ENCODE measurements at places on chromosomes 1 and 21. TPM values are rescaled to one million over a fixed set of nuclear protein-coding genes. Genes with fewer than 3 reads are reported as not detected.

- DNase-seq: no peak
Measured at GRCh38 chr1:37035796-37036666, 1.7 kb upstream of the GRIK3 start.

GRCh38 chr1:31753707-31754349, 10.3 kb downstream of the ADGRB2 start:
- no peak for DNase-seq

GRCh38 chr1:107529511-107530149, 388.8 kb downstream of the NTNG1 start:
- DNase-seq: no peak

DNA sequence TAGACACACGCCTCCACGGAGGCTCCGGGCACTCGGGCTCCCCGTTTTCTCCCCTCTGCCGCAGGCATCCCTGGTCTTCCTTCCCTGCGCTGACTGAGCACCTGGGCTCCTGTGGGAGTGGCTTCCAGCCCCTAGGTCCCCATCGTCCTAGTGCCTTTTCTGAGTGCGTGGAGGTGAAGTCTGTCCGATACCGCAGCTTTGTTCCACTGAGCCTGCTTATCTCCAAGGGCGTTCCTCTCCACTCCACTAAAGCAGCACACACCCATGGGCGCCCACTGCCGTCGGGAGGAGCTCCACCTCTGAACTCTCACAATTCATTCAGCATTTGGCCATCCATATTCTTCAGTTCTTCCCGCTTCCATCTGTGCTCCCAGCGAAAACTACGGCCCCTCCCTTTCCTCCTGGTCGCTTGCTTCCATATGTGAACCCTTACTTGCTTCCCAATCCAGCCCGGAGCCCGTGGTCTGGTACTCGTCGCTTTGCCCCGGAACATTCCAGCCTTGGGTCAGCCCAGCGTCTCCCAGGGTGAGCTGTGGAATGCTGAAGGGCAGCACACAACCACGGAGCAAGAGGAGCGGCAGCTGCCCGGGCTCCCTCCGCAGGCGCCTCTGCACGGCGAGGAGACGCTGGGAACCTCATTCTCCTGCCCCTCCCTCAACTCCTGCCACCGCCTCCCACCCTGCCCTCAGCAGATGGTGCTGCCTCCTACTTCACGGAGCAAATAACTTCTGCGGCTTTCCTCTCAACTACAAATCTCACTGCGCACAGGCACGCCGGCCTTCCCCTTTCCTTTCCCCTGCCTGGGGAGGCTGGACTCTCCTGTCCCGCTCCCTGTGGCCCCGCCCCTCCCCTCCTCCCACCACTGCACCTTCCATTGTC, 27.5 kb downstream of the ATP8B2 start:
- peak; percentile 51 for DNase-seq

DNA sequence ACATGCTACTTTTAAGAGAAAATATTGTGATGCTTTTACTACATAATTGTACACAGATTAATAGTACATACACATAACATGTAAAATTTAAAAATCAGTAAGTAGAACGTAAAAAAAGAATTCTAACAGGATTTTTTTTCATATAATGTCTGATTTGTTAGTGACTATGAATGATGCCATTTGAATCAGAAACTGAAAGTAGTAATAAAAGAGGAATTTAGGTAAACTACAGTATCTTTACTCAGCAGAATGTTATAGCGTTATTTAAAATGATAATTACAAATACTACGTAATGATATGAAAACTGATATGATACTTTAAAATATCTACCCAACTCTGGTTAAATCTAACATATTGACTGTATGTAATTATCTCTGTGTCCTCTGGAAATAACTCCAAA, 116.1 kb downstream of the DENND1B start:
- no peak for DNase-seq

DNA sequence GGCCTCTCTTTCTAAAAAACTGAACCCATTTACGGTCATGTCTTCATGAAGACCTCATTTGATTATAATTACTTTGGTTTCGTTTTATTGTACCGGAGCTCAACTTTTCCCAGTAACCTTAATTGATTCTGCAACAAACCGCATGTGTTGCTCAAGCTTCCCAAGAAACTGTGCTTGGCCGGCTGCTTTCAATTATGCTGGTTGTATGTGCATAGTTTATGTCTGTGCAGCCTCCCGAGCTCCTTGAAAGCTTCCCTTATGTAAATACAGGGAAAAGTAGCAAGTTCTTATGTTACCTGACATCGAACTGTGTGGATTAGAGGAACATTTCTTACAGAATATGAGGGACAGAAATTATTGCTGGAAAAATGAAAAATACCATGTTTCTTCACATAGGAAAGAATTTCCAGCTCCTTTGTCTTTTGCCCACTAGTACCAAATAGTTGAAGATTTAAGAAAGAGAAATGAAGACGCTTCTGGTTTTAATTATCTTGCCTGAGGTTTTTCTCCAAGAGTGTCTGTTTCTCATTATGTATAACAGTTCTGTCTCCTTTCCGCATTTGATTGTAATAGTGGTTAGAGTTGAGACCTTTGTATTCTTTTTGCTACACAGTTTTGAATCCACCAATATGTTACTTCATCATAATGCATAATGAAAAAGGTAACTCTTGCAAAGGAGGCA, 2.1 kb downstream of the VCAM1 start:
- peak; percentile 26 for DNase-seq

DNA sequence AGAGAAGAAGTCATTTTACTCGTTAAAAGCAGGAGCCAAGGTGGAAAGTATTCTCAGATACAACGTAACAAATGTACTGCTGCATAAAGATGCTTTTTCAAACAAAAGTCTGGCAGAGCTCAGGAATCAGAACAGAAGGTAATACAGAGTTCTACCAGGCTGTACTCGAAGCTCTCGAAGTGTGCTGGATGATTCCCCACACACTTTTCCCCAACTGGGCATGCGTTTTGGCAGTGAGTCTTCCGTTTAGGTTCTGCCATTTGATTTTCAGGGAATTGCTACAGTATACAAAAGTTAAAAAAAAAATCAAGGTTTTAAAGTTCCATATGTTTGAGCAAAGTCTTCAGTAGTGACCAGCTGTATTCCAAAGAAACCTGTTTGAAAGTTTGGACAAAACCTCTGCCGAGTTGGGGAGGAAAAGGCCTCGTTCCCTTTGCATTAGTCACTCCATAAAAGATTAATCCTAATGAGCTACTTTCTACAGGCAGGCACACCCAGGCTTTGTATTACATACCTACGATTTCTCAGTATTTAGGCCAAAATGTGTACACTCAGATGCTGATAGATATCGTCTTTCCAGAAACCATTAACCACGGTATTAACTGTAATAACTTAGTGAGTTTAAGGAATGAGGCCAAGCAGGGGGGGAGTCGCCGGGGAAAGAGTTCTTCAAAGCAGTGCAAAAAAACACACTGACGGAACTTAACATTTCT, 477.1 kb downstream of the LMO4 start:
- DNase-seq: no peak

DNA sequence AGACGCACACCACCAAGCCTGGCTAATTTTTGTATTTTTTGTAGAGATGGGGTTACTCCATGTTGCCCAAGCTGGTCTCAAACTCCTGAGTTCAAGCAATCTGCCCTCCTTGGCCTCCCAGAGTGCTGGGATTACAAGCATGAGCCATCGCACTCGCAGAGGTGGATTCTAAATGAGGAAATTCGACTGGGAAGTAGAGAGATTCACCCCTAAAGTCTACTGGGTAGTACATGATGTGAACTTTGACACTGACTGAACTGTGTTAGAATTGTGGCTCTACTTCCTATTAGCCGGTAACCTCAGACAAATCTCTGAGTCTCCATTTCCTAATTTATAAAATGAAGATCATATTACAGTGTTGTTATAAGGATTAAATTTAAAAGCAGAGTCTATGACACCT, 276.0 kb upstream of the NR5A2 start:
- no peak for DNase-seq

GRCh38 chr1:87053446-87053845, 139.0 kb downstream of the HS2ST1 start:
- no peak for DNase-seq

DNA sequence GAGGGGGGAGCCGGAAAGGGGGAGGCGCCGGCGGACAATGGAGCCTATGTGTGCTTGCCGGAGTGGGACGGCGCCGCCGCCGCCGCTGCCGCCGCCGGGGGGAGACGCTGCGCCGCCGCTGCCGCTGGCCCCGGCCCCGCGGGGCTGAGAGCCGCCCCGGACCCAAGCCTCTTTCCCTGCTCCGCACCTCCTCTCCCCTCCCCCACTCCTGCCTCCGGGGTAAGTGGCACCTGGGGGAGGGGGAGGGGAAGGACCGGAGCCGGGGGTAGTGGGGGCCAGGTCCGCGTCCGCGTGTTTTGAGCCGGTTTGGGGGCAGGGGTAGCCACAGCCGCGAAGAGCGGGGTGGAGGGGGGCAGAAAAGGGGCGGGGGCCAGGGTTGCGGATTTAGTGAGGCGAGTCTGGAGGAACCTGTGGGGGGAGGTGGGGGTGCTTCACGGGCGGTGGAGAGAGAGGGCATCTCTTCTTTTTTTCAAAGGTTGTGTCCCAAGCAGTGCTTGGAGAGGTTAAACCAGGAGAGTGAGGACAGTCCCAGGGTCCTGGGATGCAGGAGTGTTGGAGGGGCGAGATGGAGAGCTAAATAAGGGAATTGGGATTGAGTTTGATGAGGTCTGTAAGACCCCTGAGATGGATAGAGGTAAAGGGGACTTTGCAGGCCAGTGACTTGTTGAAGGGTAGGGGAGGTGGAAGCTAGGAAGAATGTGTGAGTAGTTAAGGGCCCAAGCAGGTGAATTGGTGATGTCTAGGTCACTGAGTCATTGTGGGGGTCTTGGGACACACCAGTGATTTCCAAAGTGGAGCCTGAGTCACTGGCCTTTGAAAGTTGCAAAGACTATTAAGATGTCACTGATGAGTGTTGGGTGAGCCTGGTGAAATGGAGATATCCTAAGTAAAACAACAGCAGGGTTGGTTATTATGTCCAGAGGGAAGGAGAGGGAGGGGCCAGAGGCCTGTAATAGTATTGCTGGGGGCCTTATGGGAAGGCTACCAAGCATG, 59.1 kb downstream of the BCL9 start:
- DNase-seq: no peak

- DNase-seq: no peak
Measured at GRCh38 chr1:213724640-213725536, 262.9 kb upstream of the PROX1 start.

DNA sequence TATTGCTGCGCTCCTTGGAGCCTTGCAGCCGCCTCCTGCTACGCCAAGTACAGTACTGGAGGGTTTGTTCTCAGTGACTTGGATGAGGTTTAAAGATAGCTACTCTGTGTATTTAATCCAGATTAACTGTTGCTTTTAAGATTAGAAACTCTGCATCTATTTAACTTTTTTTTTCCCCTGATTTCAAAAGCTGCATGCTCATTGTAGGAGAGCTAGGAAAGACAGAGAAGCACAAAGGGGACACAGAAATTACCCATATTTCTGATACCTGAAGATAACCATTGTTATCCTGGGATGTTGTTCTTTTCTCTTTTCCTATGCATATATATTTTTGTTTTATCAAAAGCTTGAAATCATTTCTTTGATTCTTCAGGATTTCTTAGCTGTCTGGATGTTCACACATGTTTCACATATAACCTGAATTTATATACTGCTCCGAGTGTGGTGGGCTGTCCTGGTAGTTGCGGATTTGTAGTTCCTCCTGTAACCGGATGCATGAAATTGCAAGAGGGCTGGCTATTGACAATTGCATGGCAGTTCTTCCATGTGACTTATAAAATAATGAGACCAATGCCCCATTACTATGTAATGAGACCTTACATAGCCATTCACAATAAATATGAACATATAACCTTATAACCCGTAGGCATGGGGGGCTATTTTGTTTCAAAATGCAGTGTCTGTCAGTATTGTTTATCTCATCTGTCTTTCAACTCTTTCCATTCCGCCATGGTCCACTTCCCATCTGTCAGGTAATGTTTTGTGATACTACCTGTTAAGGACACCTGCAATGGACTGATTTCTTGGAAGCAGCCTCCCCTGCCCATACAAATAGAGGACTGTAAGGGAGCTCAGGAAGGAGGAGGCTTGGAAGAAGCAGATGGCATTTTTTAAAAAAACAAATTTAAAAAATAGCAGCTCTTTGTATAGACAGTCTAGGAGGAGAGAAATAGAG, 1.4 kb downstream of the RAVER2 start:
- no peak for DNase-seq

GRCh38 chr1:77349275-77349674, 67.5 kb downstream of the AK5 start:
- no peak for DNase-seq

- DNase-seq: no peak
Measured at GRCh38 chr21:27112186-27112585, 145.3 kb upstream of the ADAMTS5 start.

DNA sequence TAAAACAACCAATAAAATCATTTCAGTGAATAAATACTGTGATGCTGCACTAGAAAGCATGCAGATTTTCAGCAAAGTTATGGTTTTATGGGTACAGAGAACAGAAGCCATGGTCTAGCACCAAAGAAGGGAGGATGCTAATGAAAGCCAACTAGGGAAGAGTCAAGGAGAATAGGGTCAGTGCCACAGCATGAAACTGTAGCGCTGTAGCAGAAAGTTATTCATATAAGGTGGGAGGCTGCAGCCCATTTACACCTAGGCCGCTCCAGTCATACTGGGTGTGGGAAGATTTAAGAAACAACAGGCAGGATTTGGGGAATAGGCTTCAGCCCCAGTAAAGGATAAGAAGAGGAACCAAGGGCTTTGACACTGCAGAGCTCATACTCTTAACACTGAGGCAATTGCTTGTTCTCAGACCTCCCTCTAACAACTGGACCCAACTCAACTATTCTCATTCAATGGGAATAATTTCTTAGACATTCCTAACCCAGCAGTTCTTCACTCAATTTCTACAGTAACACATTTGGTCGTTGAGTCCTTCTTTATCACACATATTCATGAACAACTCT, 4.4 kb downstream of the IFI16 start:
- DNase-seq: no peak

GRCh38 chr1:12095452-12096263, 32.6 kb downstream of the TNFRSF8 start:
- DNase-seq: no peak

DNA sequence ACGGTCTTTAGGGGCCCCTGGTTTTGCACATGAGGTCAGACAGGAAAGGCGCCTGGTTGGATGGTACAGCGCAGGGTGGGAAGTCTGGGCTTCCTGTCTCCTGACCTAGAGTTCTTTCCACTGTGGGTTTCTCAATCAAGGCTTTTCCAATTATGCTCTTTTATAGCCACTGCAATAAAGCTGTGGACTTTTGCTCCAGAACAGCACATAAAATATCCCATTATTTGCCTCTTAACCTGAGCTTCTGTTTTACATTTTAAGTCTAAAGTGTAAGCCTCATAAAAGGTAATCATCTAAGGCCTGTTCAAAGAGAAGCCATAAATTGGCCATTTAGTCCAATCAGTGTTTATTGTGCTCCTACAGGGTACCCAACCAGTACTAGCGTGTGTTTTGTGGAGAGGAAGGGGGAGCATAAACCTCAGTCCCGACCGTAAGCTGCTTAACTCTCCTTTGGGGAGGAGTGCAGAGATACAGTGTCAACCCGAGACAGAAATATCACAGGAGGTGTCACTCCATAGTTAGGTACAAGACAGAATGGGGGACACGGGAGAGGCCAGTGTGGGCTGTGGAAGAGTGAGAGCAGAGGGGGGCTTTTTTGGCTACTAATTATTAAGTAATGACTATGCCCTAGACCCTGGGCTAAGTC, 270.0 kb downstream of the TRABD2B start:
- no peak for DNase-seq

NRAS gene
- polyA plus RNA-seq: 17.8 TPM

GNAT2 gene
- polyA plus RNA-seq: not detected

MR1 gene
- polyA plus RNA-seq: 6.9 TPM

PBXIP1 gene
- 151 TPM for polyA plus RNA-seq

CR1L gene
- not detected for polyA plus RNA-seq

LCE3D gene
- polyA plus RNA-seq: not detected

TMEM200B gene
- polyA plus RNA-seq: 26.3 TPM

CYP4A22 gene
- 0.08 TPM for polyA plus RNA-seq

PPIAL4G gene
- 0.02 TPM for polyA plus RNA-seq

MROH9 gene
- not detected for polyA plus RNA-seq

LCE3A gene
- not detected for polyA plus RNA-seq
